Epithelial cell of proximal tubule (primary cell): ENCODE measurements at places on chromosomes 6 and 20. TPM values are rescaled to one million over a fixed set of nuclear protein-coding genes. Genes with fewer than 3 reads are reported as not detected.

DNA sequence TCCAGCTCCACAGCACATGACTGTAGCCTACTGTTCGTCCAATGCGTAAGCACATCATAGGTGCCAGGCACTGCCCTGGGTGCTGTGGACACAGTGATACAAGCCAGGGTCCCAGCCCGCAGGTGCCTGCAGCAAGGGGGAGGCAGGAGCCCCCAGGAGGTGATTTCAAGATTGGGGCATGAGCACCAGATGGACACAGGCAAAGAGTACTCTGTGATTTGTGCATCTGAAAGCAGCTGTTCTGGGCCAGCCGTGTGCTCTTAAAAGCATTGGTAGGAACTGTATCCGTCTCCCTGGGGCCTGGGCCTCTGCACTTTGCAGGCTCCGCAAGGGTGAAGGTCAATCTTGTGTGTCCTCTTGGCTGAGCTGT is 149.8 kb downstream of the SYCP2 start:
- no peak for DNase-seq

- no peak for DNase-seq
Observed at GRCh38 chr20:16583474-16583873, 10.2 kb upstream of the KIF16B start.

- no peak for DNase-seq
Observed at GRCh38 chr20:50309280-50309763, 118.7 kb downstream of the CEBPB start.

GRCh38 chr6:132490478-132491204 is 22.3 kb downstream of the STX7 start:
- DNase-seq = no peak

GRCh38 chr6:168506460-168506859 is 65.5 kb downstream of the SMOC2 start:
- no peak for DNase-seq

- DNase-seq = peak; percentile 93
Observed at GRCh38 chr6:16681260-16681873, 79.9 kb downstream of the ATXN1 start.

ERVFRD-1 gene
- total RNA-seq = not detected in 2 replicates

DNA sequence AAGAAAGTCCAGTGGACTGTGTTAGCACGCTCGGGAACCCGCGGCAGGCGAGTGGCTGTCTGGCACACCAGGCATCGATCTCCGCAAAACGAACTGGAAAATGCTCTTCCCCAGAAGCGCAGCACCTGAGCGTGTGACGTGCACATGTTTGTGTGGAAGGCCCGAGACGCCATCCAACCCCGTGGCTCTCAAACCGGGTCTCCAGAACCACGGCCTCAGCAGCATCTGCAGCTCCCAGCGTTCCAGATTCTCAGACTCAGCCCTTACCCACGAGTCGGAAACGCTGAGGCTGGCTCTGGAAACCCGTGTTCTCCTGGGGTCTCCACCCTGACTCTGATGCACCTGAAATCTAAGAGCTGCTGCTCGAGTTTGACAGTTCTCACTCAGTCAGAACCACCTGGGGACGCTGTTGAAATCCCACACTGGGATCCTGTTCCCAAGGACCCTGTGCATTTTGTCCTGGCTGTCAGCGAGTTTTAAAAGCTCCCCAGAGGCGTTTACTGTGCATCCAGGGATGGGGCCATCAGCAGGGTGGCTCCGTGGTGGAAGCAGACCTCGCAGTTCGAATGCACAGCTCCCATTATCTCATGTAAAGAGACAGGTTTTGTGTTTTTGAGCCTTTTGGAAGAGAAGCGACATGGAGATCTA is 69.0 kb downstream of the DLL1 start:
- DNase-seq = no peak

ANKRD66 gene
- not detected in 2 replicates for total RNA-seq

GRCh38 chr20:47559141-47559540 is 57.5 kb downstream of the NCOA3 start:
- DNase-seq = no peak

- no peak for DNase-seq
Observed at GRCh38 chr20:43846516-43846905, 68.1 kb upstream of the TOX2 start.

- no peak for DNase-seq
Observed at GRCh38 chr6:52739627-52740026, 23.6 kb downstream of the GSTA2 start.

PCK1 gene
- not detected in 2 replicates for total RNA-seq

GRCh38 chr6:161401587-161402309 is 127.9 kb upstream of the AGPAT4 start:
- no peak for DNase-seq

PSORS1C2 gene
- total RNA-seq = not detected in 2 replicates

C6orf132 gene
- total RNA-seq = 15.3 and 19.8 TPM in 2 replicates

- DNase-seq = no peak
Observed at GRCh38 chr6:37511910-37512399, 12.3 kb upstream of the CCDC167 start.

LY6G6C gene
- total RNA-seq = not detected in 2 replicates

C20orf204 gene
- under 0.01 TPM in 1 of 2 replicates, not detected in the other for total RNA-seq

GRCh38 chr6:4637691-4638433 is 138.3 kb upstream of the CDYL start:
- peak; percentile 52 for DNase-seq

- no peak for DNase-seq
Observed at GRCh38 chr6:21596145-21596948, 2.8 kb downstream of the SOX4 start.

TP53TG5 gene
- total RNA-seq = not detected in 2 replicates
